ENCODE measurements at places on chromosomes 2 and 18.
A peak's percentile ranks its signal among the peaks of the same experiment; 100 is the strongest.

DNA sequence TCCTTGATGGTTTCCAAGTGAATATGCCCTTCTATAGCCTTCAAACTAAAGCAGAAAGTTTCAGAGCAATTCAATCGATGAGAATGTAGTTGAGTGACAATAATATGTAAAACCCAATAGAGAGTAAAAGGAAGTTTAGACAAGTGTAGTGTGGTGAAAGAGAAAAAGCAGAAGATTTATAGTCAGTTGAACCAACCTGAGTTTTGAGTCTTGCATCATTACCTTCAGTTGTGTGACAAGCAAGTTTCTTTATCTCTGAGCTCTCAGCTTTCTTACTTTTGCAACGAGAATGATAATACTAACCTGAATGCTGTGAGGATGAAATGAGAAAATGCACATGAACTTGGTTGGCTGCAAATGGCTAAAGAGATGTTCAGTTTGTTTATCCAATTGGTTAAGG lies 40.6 kb upstream of the TMEM247 start:
- no peak for DNase-seq

- peak; percentile 71 for DNase-seq
These were observed 4.2 kb upstream of the HOXD13 start for GRCh38 chr2:176088048-176088936.

GRCh38 chr2:239818086-239818485 lies 207.1 kb downstream of the NDUFA10 start:
- no peak for DNase-seq

GRCh38 chr18:56726906-56727305 lies 75.7 kb downstream of the WDR7 start:
- DNase-seq: no peak

- DNase-seq: no peak
These were observed 67.7 kb upstream of the SERPINE2 start for GRCh38 chr2:224106794-224107193.

DNA sequence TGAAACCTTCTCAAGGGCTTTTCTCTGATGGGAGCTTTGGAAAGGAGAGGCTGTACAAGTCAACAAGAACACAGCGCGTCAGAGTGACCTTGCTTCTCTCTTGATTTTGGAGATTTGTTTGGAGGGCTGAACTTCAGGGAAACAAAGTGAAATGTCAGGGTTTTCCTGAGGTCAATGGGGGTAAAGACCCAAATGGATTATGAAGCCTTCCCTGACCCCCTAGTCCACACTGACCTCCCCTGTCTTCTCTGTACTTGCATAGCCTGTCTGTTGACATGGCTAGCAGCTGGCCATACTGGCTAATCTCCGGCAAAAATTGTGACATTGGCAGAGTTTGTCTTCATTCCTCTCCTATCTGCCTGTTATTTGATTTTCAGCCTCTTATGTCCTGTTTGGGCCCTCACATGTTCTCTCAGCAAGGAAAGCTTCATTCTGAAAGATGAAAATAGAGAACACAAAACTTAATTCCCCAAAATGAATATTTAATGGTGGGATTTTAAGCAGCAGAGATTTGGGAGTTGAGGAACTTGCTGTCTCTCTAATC lies 149.3 kb upstream of the HAAO start:
- DNase-seq: no peak

GRCh38 chr2:240630771-240631547 lies 5.7 kb downstream of the GPR35 start:
- no peak for DNase-seq

GRCh38 chr18:35073186-35074105 lies 32.2 kb downstream of the MAPRE2 start:
- DNase-seq: no peak

GRCh38 chr2:26114151-26114550 lies 58.7 kb upstream of the GAREM2 start:
- no peak for DNase-seq

- DNase-seq: no peak
These were observed 214.6 kb downstream of the NCK2 start for GRCh38 chr2:105959357-105959756.

GRCh38 chr2:55947752-55948151 lies 24.2 kb upstream of the EFEMP1 start:
- DNase-seq: no peak

DNA sequence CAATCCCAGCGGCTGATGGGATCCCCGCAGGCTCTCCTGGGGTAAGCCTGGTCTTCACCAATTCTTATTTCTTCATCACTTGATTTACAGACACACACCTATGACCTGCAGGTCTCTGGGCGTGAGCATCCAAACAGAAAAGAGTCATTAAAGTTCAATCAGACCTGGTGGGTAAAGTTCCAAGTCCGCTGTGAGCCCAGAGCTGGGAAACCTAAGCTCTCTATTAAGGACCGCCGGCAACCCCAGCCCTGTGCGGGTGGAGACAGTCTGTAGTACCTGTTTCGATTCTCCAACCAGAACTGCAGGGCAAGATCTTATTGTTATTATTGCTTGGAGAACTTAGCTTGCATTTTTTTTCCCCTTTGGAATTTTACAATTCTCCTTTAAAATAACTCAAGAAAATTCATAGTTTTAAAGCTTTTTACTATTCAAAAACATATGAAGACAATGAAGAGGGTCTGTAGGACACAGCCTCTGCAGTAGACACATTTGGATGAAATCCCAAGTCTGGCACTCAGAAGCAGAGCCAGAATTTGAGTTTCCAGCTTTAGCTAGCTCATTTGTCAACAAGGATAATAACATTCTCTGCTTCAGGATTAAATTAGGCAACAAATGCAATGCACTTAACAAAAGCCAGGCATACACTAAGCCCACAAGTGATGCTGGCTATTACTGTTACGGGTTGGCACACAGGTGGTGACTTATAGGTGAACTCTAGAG lies 376.4 kb downstream of the INSIG2 start:
- DNase-seq: no peak

DNA sequence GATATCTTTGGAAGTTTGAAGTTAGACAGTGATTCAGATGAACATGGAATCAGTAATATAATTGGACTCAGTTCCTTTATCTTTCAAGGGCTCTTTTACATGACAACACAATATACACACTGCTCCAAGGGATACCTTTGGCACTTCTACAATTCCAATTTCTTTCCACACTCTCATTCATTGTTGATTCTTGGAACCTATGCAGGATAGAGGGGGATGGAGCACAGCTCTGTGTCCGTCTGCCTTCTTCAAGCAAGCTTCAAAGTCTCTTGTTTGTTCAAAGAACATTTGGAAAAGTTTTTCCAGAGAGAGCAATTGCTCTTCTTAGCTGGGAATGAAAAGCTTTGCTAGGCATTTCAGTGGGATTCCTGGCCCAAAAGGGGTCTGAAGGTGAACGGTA lies 276.2 kb upstream of the ZEB2 start:
- DNase-seq: no peak

DNA sequence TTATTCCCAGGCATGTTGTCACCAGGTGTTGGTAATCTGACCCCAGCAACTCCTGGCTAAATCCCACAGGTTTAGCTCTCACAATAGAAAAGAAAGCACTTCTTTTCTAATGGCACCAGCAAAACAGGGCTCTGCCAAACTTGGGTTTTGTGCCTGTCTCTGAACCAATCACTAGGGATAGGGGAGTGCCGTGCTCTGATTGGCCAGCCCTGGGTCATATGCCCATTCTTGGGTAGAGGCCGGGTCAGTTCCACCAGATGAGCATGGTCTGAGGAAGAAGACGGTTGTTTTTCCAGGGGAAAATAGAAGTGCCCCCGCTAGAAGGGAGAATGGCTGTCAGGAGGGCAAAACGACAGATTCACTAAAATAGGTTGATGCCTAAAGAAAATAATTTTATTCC lies 14.7 kb downstream of the CDK15 start:
- DNase-seq: no peak

GRCh38 chr2:217329023-217329431 lies 469.2 kb upstream of the TNP1 start:
- DNase-seq: no peak

DNA sequence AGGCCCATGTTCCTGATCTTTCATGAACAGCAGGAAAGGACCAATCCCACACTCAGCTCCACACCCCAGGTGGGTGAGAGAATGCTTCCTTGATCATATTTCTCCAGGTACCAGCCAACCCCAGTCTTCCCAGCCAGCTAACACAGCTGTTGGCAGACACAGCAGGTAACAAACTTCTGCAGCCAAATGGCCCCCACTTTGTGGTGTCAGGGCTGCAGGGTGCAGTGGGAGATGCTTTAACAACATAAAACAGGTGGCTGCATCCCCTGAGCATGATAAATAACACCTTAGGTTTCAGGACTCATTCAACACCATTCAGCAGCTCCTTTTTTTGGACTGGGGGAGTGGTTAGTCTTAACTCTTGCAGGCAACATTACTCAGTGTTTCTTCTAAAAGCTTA lies 76.7 kb upstream of the ACAA2 start:
- DNase-seq: no peak

DNA sequence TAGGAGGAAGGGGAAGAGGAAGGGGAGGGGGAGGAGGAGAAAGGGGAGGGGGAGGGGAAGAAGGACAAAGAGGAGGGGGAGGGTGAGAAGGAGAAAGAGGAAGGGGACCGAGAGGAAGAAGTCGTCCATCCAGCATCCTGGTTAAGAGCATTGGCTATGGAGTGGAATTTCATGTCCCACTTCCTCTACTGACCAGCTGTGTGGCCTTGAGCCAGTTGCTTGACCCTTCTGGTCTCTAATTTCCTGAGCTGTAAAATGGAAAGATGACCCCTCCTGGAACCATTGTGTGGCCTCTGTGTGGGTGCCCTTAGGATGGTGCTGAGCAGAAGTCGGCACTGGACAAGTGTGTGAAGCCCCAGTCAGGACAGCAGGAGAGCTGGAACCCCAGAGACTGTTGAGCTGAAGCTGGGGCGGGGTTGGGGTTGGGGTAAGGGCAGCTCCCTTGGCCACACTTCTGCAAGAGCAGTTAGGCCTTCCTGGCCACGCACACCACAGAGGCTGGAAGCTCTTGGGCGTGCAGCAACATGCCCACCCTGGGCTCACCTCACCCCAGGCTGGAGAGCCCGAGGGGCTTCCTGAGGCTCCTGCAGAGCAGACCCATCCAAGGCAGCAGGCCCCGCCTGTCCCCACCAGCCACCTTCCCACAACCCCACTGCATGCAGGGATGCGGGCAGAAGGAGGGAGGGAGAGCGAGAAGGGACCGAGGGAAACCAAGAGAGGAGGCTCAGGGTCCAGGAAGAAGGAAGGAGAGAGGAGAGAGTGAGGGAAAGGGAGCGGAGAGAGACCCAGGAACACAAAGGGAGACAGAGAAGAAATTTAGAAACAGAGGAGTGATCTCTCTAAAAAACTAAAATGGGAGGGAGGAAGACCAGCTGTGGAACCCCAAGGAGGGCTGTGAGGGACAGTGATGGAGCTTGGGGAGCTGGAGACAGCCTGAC lies 16.2 kb downstream of the ADRA2B start:
- no peak for DNase-seq

DNA sequence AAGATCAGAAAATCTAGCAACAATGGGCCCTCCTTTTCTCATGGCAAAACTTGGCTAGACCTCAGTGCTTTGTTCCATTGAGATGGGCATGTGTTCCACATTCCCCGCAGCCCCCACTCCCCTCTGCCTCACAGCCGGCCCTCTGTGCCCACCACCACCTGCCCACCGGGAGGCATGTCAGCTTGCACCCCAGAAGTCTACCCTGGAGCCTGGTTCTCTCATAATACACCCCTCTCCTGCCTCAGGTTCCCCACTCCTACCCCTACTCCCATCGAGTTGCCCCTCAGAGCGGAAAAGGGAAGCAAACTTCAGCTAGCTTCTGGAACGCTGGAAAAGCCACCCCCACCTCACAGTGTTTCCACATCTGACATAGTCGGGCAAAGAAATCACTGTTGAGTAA lies 219.0 kb downstream of the ANAPC1 start:
- DNase-seq: no peak

DNA sequence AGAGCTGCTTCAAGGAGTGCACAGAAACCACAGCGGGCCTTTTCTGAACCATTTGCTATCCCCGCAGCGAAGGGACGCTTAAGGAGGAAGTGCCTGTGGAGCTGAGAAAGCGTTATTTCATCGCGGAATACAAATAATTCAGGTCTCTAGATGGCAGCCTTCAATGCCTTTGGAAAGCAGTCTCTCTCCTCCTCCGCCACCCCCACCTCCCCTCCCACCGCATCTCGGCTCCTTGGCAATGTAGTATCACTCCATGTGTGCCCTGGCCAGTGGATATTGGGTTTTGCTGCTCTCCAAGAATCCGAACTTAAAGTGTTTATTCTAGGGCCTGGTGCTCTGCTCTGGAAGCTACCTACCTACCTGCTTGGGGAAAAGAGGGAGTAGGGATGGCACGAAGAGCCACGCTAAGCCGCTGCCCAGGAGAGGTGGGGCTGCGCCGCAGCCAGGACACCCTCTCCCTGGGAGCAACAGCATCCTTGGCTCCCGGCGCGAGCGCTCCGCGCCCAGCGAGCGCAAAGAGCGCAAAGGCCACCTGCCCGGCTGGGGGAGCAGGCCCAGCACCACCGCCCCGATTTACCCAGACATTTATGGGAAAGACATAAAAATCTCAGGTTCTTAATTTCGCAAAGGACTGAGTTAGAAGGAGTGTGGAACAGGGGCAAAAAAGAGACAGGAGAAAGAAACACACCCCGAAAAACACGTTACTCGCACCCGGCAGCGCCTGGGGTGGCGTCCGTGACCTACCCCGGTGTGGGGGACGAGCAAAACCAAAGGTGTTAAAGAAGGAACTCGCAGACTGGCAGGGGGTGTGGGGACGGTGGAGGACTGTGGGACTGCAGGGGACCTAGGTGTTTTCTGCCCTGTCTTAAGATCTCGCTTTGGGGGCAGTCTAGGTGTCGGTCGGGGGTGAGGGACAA lies 1.0 kb downstream of the SPHKAP start:
- no peak for DNase-seq

DNA sequence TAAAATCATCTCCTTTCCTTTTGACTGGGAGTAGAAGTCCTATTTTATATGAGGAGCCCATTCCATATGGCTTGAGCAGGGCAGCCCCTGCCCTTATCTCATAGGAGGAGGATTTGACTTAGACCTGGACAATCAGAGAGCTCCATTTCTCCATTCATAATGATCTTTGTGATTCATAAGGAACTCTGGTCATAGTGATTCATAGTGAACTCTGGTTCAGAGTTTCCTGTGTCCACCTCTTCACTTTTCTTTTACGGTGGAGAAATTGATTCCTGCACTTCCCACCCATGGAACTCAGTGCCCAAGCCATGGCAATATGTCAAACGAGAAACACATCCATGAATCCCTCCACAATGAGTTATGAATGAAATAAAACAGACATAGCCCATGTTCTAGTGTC lies 12.8 kb upstream of the MYO3B start:
- no peak for DNase-seq

GRCh38 chr2:109350526-109350925 lies 221.5 kb downstream of the SH3RF3 start:
- DNase-seq: no peak

DNA sequence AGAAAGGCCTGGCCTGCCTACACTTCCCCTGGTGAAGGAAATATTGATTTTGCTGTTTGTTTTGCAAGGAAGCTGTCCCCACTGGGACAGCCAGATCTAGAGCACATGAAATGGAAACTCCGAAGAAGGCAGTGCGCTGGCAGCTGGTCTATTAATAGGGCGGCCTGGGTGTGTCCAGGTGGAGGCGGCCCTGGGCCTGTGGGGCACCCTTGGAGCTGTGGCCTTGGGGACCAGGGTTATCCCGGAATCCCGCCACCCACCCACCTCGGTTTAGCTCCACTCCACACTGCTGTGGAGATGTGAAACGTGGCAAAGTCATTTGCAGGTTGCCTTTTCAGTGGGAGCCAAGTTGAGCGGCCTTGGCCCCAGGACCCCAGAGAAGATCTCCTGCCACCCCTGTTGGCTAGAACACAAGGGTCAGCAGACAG lies 204.3 kb downstream of the KLHL29 start:
- no peak for DNase-seq
